ENCODE measurements at places on chromosomes 3 and 15.

GRCh38 chr15:39409876-39410530 lies 170.9 kb upstream of the THBS1 start:
- no peak for DNase-seq

GRCh38 chr3:31959951-31960792 lies 20.9 kb downstream of the OSBPL10 start:
- no peak for DNase-seq

- no peak for DNase-seq
Measured at GRCh38 chr3:23723930-23724329, 81.8 kb upstream of the UBE2E1 start.

DNA sequence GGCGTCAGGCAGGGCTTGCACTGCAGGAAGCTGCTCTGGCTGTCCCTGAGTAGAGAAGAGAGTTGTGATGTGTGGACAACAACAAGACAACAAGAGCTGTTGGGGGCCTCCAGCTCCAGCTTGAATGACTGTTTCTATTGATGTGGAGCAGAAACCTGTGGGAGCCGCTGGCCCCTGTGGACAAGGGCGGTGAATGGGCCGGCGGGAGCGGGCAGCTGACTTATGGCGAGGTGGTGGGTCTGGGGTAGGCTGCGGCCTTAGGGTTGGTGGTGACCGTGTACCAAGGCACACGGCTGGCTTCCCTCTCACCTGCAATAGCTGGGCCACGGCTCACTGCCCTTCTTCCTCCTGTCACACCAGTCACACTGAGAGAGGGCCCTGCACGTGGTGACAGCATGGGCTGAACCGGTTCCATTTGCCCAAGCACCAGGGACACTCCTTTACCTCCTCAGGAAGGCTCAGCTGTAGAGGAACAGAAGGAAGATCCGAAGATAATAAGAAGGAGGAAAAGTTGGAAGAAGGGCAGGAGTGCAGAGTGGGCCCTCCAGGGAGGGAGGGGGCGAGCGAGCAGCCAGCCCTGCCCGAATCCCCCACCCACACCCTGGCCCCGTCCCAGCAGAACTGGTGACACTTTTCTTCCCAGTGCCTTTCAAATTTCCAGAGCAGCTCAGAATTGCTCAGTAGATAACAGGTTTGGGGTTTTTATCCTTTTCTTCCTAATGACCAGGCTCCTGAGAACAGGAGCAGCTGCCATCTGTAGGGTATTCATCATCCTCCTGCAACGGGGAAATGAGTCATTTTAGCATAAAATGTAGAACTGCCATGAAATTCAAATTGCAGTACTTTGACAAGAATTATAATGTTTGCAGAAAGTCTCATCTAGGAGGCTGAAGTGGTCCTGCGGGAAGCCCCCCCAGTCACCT lies 136.9 kb downstream of the TJP1 start:
- no peak for DNase-seq

DNA sequence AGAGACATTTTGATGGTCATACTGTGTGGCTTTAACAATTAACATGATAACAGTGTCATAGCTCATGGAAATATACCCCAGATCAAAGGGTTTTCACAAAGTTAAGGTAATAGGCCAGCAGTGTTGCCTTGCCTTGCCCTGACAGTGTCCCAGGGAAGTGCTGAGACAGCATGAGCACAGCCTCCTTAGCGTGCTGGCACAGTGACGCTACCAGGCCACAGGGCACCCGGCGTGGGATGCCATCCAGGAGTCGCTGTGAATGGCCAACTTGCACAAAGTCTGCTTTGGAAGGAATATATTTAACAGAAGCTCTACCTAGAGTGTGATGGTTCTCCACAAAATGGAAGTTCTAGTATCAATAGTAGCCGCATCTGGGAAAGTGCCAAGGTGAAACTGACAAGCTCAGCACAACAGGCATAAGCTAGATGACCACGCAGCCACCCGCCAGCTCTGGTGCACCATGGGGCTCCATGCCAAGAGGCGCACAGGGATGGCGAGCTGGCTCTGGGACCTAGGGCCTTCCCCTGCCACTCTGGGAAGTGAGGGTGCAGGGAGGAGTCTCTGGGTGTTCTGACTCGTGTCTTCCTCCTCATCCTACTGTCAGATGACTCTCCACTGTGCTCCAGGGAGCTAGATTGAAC lies 86.2 kb downstream of the GABRB3 start:
- no peak for DNase-seq

DNA sequence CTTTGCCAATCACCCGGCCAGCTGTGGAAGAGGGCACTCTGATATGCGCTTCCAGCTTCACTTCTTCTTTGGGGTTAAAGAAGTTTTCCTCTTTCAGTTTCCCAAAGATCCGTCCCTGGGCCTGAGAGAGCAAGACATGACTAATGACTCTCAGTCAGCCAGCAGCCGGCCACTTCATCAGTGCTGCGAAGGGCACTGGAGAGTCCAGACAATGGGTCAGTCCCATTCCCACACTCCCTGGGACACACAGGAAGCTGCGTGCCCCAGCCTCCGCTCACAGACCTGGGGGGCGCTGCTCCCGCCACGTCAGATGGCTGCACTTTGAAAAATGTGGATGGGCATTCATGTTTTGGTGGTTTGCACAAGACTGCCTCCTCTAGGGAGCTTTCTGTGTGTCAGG lies 63.3 kb downstream of the SENP2 start:
- DNase-seq, result no peak

DNA sequence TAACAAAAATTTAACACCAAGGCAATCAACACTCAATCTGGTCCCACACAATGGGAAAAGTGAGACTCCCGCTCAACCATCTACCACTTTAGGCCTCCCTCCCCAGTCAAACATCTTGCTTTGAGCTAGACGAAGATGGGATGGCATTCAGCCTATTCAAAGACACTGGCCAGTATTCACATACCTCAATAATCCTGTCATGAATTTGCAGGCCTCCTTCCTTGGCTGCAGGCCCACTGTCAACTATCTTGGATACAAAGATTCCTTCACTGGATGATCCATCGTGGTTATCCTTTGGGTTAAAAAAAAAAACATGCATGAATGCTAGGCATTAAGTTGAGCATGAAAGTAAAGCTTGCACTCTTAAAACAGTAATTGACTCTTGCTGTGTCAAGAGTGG lies 22.6 kb downstream of the PDZRN3 start:
- DNase-seq, result no peak

GRCh38 chr3:31016196-31016595 lies 121.7 kb upstream of the GADL1 start:
- no peak for DNase-seq

- no peak for DNase-seq
Measured at GRCh38 chr15:62067448-62068044, 769 bp downstream of the C2CD4A start.

- DNase-seq, result peak; percentile 20
Measured at GRCh38 chr15:52183562-52184173, 7.5 kb downstream of the GNB5 start.

GRCh38 chr3:2579206-2579605 lies 480.5 kb downstream of the CNTN4 start:
- no peak for DNase-seq

DNA sequence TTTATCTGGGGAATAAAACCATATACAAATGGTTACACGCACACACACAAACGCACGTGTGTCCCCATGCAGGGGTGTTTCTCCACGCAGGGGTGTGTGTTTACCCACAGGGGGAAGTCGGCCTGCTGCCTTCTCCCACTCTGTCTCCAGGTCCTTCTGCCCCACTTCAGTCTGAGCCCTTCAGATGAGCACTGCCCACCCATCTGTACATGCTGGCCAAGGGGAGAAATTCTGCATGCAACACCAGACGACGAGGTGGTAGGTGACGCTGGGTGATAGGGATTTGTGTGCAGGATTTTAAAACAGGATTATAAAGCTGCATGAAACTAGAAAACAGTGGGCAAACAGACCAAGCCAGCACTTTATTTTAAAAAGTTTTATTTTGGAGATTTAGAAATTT lies 122.5 kb downstream of the TJP1 start:
- no peak for DNase-seq

DNA sequence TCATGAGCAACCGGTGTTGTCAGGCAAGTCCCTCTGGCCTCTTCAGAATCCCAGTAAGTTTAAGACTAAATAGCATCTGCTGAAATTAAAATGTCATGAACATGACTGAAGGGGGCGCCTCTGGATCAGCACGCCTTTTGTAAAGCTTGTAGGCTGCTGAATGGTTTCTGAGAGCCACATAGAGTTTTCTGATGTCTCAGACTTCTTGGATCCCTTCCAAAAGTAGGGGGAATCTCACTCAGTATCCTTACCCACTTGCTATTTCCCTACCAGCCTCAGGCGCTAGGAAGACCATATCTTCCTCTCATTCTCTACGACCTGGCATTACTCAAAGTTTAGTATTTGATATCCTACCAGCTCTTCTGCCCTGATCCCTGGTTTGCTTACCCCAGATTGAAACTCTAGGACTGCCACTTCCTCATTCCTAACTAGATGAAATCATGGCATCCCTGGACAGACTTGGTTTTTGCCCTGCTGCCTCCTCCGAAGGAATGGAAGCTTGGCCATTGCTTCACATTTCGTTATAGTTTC lies 62.7 kb upstream of the CD47 start:
- no peak for DNase-seq

GRCh38 chr3:178084938-178085816 lies 451.1 kb upstream of the KCNMB2 start:
- no peak for DNase-seq

GRCh38 chr3:42229942-42230688 lies 35.9 kb downstream of the CCK start:
- DNase-seq, result peak; percentile 7

Data from NCI-H1048 (cell line).